ENCODE measurements at places on chromosomes 11 and 22.

DNA sequence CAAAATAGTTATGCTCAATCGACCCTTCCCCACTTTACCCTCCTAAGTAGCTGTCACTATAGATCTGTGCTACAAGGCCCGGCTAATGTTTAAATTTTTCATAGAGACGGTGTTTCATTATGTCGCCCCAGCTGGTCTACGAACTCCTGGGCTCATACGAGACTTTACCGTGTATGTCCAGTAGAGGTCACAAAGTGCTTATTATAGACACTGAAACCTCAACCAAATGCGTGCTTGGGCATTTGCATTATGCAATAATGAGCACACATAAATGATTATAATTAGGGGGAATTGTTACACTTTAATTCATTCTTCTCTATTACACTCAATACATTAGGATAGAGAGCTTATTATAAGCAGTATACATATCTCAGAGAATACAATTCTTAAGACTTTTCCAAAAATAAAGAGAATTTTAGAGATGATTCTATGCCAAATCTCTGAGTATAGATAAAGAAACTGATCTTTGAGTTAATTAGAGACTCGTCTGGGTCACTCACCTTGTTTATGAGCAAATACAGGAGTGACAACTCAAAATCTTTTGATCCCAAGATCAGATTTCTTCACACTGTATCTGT is 12.5 kb upstream of the MRPL16 start:
- no peak overlapping the region for H3K4me3 ChIP-seq
- peak; percentile 13 for DNase-seq
- H3K36me3 ChIP-seq: no peaks in the 10 kb centered on the region
- H3K27ac ChIP-seq: no peak overlapping the region
- H3K27me3 ChIP-seq: no peaks in the 10 kb centered on the region
- H3K4me1 ChIP-seq: peaks cover 16% of the 10 kb centered on the region

- H3K36me3 ChIP-seq: no peaks in the 10 kb centered on the region
- no peak overlapping the region for H3K4me3 ChIP-seq
- H3K27ac ChIP-seq: no peak overlapping the region
- no peaks in the 10 kb centered on the region for H3K27me3 ChIP-seq
- H3K4me1 ChIP-seq: no peaks in the 10 kb centered on the region
Observed at GRCh38 chr11:92750794-92751193, 218.7 kb upstream of the MTNR1B start.

DNA sequence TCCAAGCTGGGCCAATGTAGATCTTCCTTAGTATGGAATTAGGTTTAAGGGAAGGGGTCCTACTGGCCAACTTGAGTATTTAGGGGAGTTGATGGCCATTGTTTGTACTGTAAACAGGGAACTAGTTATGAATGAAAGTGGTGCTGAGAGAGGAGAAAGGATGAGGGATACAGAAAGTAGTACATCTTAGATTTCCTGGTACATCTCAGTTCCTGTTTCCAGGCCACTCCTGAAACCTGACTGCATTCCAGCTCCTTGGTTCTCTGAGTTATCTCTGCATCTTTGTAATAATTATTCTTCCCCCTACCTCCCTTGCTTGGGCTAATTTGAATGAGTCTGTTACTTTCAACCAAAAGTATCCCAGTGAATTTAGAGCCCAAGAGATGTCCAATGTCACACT is 30.1 kb downstream of the MIAT start:
- peaks cover 24% of the 10 kb centered on the region for H3K36me3 ChIP-seq
- H3K4me1 ChIP-seq: peaks cover 17% of the 10 kb centered on the region
- H3K4me3 ChIP-seq: no peak overlapping the region
- no peak overlapping the region for H3K27ac ChIP-seq
- no peaks in the 10 kb centered on the region for H3K27me3 ChIP-seq

DNA sequence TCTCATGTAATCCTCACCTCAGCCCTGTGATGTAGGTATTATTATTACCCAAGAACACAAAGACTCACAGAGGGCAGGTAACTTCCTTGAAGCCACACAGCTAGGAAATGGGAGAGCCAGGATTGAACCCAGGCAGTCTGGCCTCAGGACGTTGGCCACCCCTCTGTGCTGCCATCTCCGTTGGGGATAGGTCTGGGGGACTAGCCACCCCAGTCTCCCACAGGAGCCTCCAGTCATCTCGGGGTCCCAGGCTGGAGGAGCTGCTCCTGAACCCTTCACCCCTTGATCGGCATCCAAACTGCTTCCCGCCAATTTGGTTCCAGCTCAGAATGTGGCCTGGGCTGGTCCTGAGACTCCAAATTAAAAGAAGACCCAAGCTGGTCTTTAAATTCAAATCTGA is 10.4 kb upstream of the TCF20 start:
- DNase-seq: no peak
- no peak overlapping the region for H3K4me3 ChIP-seq
- H3K4me1 ChIP-seq: peaks cover 22% of the 10 kb centered on the region
- peaks cover 2% of the 10 kb centered on the region for H3K36me3 ChIP-seq
- H3K27me3 ChIP-seq: peaks cover 28% of the 10 kb centered on the region

- no peak overlapping the region for H3K27ac ChIP-seq
- peak overlapping the region; percentile 16 for H3K4me3 ChIP-seq
- no peaks in the 10 kb centered on the region for H3K27me3 ChIP-seq
- H3K4me1 ChIP-seq: peaks cover 33% of the 10 kb centered on the region
- peaks cover 4% of the 10 kb centered on the region for H3K36me3 ChIP-seq
- DNase-seq: peak; percentile 86
Observed at GRCh38 chr11:86592659-86593451, 79.6 kb downstream of the ME3 start.

DNA sequence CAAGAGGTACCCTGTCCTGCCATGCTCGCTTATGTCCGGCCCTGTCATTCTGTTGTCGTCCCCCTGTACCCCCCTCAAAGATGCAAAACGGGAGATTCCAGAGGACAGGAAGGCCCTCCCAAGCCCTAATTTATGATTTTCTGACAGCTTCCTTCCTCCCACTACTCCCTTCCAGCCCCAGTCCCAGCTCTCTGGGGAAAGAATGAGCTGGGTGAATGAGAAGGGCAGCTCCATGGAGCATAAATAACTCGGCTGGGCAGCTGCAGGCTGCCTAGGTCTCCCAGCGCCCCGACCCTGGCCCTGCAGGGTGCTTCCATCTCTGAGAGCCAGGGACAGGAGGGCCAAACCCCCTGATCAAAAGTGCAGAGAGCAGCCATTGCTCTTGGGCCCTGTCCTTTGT is 3.9 kb upstream of the EMID1 start:
- peak overlapping the region; percentile 63 for H3K27ac ChIP-seq
- H3K36me3 ChIP-seq: no peaks in the 10 kb centered on the region
- peaks cover 27% of the 10 kb centered on the region for H3K4me1 ChIP-seq
- H3K4me3 ChIP-seq: no peak overlapping the region
- H3K27me3 ChIP-seq: peaks cover 61% of the 10 kb centered on the region
- DNase-seq: no peak

DNA sequence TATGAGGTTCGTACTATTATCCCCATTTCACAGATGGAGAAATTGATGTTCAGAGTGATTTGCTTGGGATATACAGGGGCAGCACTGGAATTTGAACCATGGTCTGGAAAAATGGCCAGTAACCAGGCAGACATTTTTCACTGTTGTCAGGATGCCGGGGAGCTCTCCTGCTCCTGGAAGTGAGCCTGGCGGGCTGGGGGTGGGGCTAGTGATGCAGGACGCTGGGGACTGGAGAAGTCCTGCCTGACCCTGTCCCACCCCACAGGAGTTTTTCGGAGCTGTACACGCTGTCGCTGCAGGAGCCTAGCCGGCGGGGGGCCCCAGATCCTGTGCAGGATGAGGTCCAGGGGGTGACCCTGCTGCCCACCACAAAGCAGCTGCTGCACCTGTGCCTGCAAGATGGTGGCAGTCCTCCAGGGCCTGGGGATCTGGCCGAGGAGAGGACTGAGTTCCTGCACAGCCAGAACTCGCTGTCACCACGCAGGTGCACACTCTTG is 11.1 kb downstream of the SIPA1 start:
- H3K4me3 ChIP-seq: no peak overlapping the region
- H3K36me3 ChIP-seq: peaks cover 50% of the 10 kb centered on the region
- peaks cover 49% of the 10 kb centered on the region for H3K4me1 ChIP-seq
- no peaks in the 10 kb centered on the region for H3K27me3 ChIP-seq

DNA sequence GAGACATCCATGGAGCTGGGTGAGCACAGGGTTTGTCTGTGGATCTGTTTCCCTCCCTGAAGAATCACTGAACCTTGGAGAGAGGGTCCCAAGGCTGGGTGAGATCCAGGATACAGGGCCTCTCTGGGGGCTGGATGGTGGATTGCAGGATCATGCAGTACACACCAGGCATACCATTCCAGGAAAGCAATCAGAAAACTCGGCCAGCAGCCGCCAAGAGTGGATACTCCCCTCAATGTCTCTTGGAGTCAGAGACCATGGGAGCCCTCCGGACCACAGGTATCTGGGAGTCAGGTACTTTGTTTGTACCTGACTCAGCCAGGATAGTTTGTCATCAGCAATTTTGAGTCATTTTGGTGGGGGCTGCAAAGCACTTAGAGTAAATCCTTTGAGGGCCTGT is 14.6 kb upstream of the SYT13 start:
- H3K27ac ChIP-seq: no peak overlapping the region
- DNase-seq: no peak
- no peaks in the 10 kb centered on the region for H3K36me3 ChIP-seq
- no peak overlapping the region for H3K4me3 ChIP-seq
- peaks cover 15% of the 10 kb centered on the region for H3K27me3 ChIP-seq
- peaks cover 35% of the 10 kb centered on the region for H3K4me1 ChIP-seq

- no peak for DNase-seq
- no peak overlapping the region for H3K4me3 ChIP-seq
- H3K36me3 ChIP-seq: no peaks in the 10 kb centered on the region
- no peaks in the 10 kb centered on the region for H3K27me3 ChIP-seq
- no peak overlapping the region for H3K27ac ChIP-seq
- H3K4me1 ChIP-seq: peaks cover 1% of the 10 kb centered on the region
Observed at GRCh38 chr11:130601141-130601540, 152.7 kb downstream of the ADAMTS15 start.

DNA sequence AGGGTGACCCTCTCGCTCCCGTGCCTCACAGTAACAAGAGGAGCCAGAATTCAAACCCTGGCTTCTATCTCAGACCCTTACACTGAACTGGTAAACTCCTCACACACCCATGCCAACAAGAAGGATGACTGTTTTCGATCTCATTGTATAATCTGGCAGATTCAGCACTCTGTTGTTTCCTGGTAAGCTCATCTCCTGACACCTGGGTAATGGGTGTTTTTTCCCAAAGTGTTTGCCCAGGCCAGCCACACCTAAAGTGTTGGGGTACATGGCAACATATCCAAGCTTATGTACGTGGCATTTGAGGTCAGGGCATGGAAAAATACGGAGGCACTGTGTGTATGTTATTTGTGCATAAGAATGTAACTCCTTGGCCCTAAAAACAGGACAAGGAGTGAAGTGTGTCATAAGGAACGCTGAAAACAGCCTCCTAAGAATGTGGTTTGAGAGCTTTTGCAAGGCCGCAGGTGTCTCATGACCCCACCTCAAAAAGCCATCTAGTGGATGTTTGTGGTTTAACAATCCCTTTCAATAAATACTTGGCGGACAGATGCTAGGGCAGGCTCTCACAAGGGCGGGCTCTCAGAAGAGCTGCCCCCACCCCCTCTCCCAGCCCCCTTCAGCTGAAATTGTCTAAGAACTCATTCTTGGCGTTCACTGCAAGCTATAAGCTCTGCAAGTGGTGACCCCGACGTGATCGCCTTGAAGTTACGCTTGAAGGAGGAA is at the start of gene MS4A15:
Gene MS4A15 (plus strand): TSS at position 561 of the 726 bp plus-strand sequence. CDS start 6,867 bp downstream, outside the sequence.
- H3K36me3 ChIP-seq: no peaks in the 10 kb centered on the region
- peaks cover 45% of the 10 kb centered on the region for H3K27me3 ChIP-seq
- H3K4me3 ChIP-seq: no peak within 1 kb of the TSS

- no peaks in the 10 kb centered on the region for H3K36me3 ChIP-seq
- H3K4me1 ChIP-seq: peaks cover 2% of the 10 kb centered on the region
- no peak overlapping the region for H3K4me3 ChIP-seq
- H3K27ac ChIP-seq: no peak overlapping the region
- peaks cover 13% of the 10 kb centered on the region for H3K27me3 ChIP-seq
Observed at GRCh38 chr22:50691521-50691920, 18.9 kb downstream of the SHANK3 start.

DNA sequence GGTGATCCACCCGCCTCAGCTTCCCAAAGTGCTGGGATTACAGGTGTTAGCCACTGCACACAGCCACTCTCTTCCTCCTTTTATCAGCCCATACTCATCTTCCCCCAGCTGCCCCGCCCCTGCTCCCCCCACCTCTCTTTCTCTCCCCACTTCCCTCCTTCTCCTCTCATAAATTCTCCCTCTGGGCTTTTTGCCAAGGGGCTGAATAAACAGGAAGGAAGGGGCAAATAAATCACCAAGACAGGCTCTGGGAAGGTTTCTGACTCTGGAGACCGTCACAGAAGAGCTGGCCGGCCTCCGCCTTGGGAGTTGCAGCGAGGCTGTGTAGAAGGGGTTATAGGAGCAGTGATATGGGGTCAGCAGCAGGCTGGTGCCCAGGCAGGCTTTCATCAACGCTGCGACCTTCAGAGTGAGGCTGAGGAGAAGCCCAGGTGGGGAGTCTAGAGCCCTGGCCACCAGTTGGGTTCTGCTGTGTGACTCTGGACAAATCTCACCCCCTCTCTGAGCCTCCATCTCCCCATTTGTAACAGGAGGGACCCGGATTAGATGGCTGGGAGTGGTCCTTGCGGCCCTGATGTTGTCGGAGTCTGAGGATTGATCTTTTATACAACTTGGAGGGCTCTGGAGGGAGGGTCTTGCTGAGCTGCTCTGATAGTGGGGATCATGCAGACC is 62.6 kb upstream of the RASD2 start:
- H3K4me1 ChIP-seq: peaks cover 19% of the 10 kb centered on the region
- H3K27ac ChIP-seq: no peak overlapping the region
- H3K27me3 ChIP-seq: peaks cover 68% of the 10 kb centered on the region
- no peak for DNase-seq
- H3K4me3 ChIP-seq: no peak overlapping the region

- no peaks in the 10 kb centered on the region for H3K4me1 ChIP-seq
- H3K4me3 ChIP-seq: no peak overlapping the region
- no peaks in the 10 kb centered on the region for H3K27me3 ChIP-seq
- no peaks in the 10 kb centered on the region for H3K36me3 ChIP-seq
Observed at GRCh38 chr11:28981381-28981780, 873.2 kb downstream of the METTL15 start.

- no peak overlapping the region for H3K4me3 ChIP-seq
- H3K27ac ChIP-seq: no peak overlapping the region
Observed at GRCh38 chr11:122393209-122393860, 262.2 kb upstream of the UBASH3B start.

GRCh38 chr11:97637701-97638100 is 1247.9 kb downstream of the JRKL start:
- H3K27me3 ChIP-seq: no peaks in the 10 kb centered on the region
- no peak overlapping the region for H3K27ac ChIP-seq
- H3K4me3 ChIP-seq: no peak overlapping the region
- DNase-seq: no peak

- no peaks in the 10 kb centered on the region for H3K36me3 ChIP-seq
- no peak for DNase-seq
- H3K4me1 ChIP-seq: no peaks in the 10 kb centered on the region
- no peak overlapping the region for H3K27ac ChIP-seq
- no peaks in the 10 kb centered on the region for H3K27me3 ChIP-seq
- no peak overlapping the region for H3K4me3 ChIP-seq
Observed at GRCh38 chr11:20712912-20713311, 43.5 kb downstream of the NELL1 start.

DNA sequence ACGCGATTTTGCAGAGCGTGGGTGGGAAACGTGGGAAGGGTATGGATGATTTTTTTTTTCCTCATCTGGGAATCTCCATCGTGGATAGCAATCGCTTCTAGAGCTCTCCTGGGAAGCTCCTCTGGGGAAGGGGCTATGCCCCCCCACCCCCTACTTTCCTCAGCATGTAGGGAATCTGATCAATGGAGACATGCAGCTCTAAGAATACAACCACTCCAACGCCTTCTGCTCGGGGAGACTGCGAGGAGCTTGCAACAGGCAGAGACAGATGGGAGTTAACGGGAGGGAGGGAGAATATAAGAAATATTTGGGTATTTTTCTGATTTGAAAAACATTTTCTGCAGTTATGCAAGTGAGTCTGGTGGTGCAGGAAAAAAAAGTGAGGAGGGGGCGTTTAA is 104.6 kb upstream of the HSD17B12 start:
- DNase-seq: no peak
- H3K27me3 ChIP-seq: peaks cover 97% of the 10 kb centered on the region
- peaks cover 8% of the 10 kb centered on the region for H3K36me3 ChIP-seq
- peak overlapping the region; percentile 62 for H3K27ac ChIP-seq
